ENCODE measurements at places on chromosomes 11 and 22. TPM values are rescaled to one million over a fixed set of nuclear protein-coding genes. Genes with fewer than 3 reads are reported as not detected.

Gene NLRP10
- not detected for polyA plus RNA-seq

Gene NXPE1
- not detected for polyA plus RNA-seq

Gene OR6T1
- polyA plus RNA-seq = not detected

Gene NOX4
- 0.81 TPM for polyA plus RNA-seq

Gene KDM4E
- not detected for polyA plus RNA-seq

Gene PATE2
- not detected for polyA plus RNA-seq

Gene RDX
- 82.4 TPM for polyA plus RNA-seq

Gene ME3
- polyA plus RNA-seq = 13.9 TPM

Gene RIBC2
- 0.24 TPM for polyA plus RNA-seq

Gene AGBL2
- 9.2 TPM for polyA plus RNA-seq

Gene GLYATL2
- 0.56 TPM for polyA plus RNA-seq

Gene MAP6
- 28.6 TPM for polyA plus RNA-seq

Gene ROM1
- polyA plus RNA-seq = 5.1 TPM

Gene KDM4D
- polyA plus RNA-seq = 2.0 TPM

Gene ZBTB16
- 36.0 TPM for polyA plus RNA-seq
